ENCODE measurements at places on chromosomes 7 and 10.

- no peak for DNase-seq
Measured at GRCh38 chr10:71911296-71911953, 52.8 kb upstream of the CHST3 start.

- no peak for DNase-seq
Measured at GRCh38 chr10:36096576-36096975, 454.5 kb upstream of the FZD8 start.

DNA sequence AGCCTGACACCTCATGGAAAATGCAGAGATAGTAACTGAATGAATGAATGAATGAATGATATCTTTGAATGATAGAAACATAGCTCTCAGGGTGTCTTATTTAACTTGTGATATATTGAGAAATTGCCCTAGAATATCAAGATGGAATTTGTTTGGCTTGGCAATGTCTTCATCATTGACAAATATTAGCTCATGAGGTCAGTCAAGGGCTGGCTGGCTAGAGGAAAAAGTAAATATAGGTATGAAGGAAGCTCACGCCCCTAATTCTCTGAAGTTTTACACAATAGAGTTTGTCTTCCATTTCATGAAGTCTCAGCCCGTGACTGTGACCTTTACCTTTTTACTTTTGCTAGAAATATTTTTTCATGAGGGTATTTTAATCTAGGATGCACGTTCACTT lies 305.2 kb downstream of the ADARB2 start:
- DNase-seq = no peak

DNA sequence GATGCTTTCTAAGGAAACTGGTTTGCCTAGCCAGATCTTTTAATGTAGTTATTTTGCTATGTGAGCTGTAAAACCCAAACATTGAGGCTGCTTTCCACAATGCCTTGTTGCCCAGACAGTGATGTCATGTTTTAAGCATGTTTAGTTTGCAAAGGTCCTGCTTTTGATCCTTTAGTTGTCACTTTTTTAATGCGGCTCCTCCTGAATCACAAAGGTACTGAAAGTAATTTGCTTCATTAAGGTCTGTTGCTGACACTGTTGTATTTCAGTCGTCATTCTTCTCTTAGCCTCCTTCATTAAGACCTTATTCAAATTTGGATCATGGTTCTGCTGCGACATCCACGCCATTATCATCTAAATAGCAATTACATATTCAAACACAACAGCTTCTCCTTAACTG lies 10.6 kb downstream of the RPA3 start:
- DNase-seq = no peak

- no peak for DNase-seq
Measured at GRCh38 chr7:29854257-29854938, 48.1 kb downstream of the WIPF3 start.

GRCh38 chr10:79202188-79203013 lies 133.6 kb downstream of the ZMIZ1 start:
- peak; percentile 18 for DNase-seq

DNA sequence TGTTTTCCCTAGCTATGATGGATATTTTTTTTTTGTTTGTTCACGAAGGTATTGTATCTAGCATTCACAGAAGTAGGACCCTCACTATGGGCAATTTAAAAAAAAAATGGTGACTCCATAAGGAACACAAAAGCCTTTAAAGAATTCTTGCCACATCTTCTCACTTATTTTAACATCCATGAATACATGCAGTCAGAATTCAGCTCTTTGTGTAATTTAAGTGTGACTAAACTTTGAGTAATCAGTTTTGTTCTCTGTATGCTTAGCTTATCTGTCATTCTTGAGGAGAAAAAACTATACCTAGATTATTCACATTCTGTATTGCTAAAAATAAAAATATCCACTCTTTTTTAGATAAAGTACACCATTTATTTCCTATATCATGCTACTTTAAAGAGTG lies 313.2 kb upstream of the KCND2 start:
- DNase-seq = no peak

DNA sequence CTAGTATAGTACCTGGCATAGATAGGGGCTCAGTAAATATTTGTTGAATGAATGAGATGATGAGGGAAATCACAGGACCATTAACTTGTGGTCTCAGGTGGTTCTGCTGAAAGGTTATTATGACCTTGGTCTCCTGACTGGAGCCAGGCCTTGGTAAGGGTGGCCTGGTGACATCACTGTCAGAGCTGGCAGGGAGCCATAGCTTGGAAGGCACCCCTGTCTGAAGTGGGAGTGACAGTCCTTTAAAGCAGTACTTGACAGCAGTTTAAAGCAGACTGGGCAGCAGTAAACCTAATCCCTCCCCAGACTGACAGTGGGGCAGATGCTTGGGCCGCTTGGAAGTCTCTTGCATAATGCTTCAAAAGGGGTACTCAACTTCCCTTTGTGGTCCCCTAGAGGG lies 13.4 kb downstream of the DPCD start:
- DNase-seq = no peak

- DNase-seq = no peak
Measured at GRCh38 chr10:117441812-117442443, 66.7 kb upstream of the PDZD8 start.

- no peak for DNase-seq
Measured at GRCh38 chr10:118870467-118871243, 115.9 kb upstream of the CACUL1 start.

GRCh38 chr7:138853448-138853847 lies 55.5 kb upstream of the ATP6V0A4 start:
- DNase-seq = no peak

- no peak for DNase-seq
Measured at GRCh38 chr7:71311576-71311975, 179.6 kb downstream of the GALNT17 start.

DNA sequence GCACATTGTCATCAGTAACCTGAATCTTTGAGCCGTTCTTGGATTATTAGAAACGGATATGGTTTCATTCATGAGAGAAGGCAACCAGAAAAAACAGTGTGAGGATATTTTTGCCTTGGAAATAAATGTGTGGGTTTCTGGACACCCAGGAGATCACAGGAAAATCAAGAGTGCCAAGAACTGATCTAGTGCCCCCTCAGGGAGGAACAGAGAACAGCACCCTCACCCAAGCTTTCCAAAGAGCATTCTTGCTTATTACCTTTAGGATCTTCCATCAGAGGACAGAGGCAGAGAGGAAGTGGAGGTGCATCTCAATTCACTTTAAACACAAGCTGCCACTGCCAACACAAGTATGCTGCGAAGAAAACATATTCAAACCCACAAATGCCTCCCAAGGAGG lies 851.5 kb upstream of the COBL start:
- DNase-seq = no peak

GRCh38 chr10:13686331-13686752 lies 99.6 kb downstream of the PRPF18 start:
- no peak for DNase-seq

DNA sequence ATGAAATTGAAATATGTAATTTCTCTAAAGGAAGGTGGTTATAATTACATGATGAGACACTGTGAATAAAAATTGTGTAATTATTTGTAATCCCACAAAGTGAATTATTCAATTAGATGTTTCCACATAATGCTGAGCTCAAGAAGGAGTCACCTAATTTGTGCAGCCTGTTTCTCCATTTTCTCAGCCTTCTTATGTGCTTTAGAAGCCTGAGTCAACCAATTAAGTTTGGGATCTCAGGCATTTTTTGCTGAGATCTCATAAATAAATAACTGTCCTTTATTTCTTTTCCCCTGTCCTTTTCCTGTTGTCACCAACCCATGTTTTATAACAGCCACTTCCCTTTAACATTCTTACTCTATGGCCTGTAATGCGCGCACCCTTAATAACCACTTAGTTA lies 506.5 kb upstream of the SEMA3D start:
- no peak for DNase-seq

- DNase-seq = no peak
Measured at GRCh38 chr10:69965086-69965485, 87.6 kb upstream of the MACROH2A2 start.

- no peak for DNase-seq
Measured at GRCh38 chr7:138753610-138754009, 44.2 kb upstream of the TMEM213 start.

GRCh38 chr7:26156451-26157420 lies 4.7 kb downstream of the NFE2L3 start:
- DNase-seq = no peak

GRCh38 chr7:102260856-102261255 lies 25.8 kb upstream of the SH2B2 start:
- DNase-seq = no peak

DNA sequence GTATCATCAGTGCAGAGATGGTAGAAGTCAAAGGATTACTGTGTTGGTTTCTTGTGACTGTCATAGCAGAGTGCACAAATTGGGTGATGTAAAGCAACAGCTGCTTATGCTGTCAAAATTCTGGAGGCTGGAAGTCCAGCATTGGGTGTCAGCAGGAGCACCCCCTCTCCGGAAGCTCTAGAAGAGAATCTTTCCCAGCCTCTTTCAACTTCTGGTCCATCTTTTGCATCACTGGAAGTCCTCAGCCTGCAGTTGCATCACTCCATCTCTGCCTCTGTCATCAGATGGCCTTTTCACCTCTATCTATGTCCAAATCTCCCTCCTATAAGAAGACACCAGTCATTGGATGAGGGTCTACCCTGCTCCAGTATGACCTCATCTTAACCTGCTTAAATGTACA lies 35.8 kb upstream of the GALNTL5 start:
- no peak for DNase-seq

GRCh38 chr7:17495655-17496394 lies 197.4 kb downstream of the AHR start:
- no peak for DNase-seq

DNA sequence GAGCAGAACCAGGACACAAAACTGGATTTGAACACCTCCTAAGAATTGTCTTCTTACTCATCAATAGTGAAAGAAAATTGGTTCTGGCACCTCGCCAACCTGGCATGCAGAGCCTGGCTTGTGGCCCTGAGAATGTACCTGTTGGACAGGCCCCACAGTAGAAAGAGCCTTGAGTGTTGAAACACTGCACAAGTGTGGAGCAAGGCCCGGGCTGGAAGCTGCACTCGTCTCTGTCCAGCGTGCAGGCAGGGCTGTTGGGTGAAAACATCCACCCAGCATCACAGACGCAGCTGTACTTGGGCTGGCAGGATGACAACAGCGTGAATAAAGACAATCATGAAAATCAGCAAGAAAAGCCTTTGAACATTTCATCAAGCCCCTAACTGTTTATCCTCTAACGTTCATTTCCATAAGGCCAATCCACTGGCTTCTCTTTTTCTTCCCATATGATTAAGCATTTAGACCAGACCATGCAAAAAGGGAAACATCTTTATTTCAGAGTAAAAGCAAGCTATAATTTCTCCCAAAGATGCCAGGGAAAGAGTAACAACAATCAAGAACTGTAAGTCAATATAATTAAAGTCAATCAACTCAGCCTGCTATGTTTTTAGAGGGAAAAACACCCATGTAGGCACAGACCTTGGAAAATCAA lies 15.6 kb downstream of the CUBN start:
- DNase-seq = no peak

DNA sequence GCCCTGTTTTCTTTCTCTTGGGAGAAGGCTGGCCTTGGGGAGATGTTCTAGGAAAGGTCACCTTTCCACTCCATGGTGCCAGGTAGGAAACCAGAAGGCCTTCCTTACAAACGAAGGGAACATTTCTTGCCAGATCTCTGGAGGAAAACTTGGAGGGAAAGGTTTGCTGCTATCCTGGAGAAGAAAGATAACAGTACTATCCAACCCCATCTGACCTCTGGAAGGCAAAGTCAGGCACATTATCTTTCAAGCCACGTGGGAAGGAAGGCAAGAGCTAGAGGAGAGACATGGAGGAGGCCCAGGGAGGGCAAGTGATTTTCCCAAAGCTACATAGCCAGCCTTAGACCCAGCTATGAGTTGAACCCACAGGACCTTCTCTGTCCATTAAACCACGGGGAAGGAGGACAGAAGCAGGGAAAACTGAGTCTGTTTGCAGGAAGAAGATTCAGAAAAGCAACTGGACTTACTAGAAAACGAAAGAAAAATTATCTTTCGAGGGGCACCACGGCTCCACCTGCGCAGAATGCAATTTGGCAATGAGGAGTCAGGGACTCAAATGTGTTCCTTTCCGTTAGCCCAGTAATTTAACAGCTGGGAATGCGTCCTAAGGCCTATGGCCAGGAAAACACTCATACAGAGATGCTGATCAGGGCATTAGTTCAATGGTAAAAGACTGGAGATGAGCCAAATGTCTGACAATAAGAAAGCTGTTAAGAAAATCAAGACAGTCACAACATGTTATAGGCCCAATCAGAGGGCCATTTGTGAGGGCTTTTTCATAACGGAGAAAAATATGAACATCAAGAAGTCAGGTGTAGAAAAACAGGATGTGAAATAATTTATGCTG lies 32.0 kb upstream of the PSAP start:
- DNase-seq = no peak

- DNase-seq = no peak
Measured at GRCh38 chr10:47112612-47113011, 187.4 kb upstream of the GDF10 start.

DNA sequence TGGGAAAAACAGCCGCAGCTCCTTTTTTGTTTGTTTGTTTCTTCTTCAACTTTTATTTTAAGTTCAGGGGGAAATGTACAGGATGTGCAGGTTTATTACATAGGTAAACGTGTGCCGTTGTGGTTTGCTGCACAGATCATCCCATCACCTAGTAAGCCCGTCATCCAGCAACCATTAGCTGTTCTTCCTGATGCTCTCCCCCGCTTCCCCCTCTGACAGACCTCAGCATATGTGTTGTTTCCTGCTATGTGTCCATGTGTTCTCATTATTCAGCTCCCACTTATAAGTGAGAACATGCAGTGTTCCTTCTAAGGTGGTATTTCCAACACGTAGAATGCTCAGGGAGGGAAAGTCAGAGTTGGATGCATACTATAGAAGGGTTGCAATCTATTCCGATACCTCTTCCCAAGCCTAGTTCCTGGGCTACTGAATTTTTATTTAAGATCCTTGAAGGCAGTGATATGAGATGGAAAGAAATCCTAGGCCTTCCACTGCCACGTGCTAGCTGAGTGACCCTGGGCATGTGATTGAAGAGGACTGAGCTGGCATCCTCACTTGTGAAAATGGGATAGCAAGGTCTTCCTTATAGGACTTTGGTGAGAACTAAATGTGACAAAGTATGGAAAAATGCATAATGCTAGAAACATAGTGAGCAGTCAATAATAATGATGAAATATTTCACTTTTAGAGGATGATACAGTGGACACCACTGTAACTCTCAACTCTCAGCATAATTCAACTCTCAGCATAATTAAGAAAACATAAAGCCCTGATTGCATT lies 278.5 kb downstream of the REEP3 start:
- no peak for DNase-seq

DNA sequence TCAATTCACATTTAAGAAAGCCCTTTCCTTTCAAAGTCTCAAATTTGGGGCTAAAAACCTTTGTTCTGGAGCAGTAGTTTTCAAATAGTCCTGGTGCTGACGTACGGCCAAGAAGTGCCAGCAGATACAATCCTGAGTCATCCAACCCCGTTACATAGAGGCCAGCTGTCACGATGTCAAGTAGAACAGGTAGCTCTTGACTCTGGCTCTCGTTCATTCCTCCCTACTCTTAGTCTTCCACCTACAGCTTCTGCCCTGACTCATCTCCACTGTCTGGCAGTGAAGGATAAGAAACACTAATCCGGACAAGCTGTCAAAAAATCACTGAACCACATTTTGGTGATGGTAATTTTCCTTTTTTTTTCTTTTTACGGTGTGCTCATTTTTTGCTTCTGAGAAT lies 132.4 kb upstream of the PTN start:
- DNase-seq = no peak

All from stimulated activated CD4-positive, alpha-beta T cell treated with anti-CD3 and anti-CD28 coated beads, Interleukin-15, amount 100 ng/mL, for 1 hour (primary cell).